IPS DF 6.9 (cell line): ENCODE measurements at places on chromosomes 3 and 15.

DNA sequence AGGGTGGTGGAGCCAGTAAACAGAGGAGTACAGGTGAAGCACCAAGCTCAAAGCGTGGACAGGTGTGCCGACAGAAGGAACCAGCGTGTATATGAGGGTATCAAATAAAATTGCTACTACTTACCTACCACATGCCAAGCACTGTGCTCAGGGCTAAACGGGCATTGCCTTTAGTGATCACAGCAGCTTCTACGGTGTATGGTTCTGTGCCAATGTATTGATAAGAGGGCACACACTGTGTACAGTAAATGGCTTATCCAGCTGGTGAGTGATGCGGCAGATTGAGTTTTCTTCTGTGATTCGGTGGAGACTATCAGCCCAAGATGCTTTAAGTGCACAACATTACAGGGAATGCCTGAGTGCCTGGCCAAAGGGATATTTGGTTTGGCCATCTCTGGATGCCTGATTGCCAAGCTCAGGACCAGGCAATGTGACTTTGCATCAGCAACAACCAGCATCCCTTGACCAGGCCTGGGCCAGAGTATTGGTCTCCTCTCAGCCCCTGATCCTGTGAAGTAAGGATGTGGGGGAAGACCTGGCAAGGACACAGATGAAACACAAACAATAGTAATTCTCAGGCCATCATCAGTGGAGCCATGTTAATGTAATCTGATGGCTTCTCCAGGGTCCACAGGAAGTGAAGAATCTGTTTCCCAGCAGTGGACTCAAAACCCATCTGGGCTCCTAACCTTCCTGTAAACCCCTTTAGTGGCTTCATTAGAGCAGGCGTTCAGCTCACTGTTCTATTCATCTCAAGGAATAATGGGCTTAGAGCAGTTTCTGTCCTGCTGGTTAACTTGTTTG, 14.1 kb downstream of the STARD5 start:
- DNase-seq, result no peak

DNA sequence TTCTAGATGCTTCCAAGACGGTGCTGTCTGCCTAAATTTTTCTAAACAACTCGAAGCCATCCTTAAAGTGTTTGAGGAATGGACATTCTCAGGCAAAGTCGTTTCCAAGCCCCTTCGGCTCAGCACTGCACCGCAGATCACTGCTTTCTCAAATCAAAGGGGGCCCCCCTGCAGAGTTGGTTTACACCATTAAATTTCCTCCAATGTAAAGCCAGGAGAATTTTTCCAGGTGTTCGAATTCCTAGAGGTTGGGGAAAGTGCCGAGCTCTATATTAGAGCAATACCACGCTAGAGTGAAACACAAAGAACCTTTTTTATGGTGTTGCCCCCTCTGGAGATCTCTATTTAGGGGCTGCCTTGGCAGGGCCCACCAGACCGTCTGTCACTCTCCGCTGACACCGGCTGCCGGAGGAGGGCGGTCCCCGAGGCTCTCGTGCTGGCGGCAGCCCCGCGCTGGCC, 277.9 kb upstream of the NR2F2 start:
- DNase-seq, result no peak

- DNase-seq, result no peak
Measured at GRCh38 chr15:73927476-73928240, 1.4 kb downstream of the LOXL1 start.

- DNase-seq, result no peak
Measured at GRCh38 chr3:155702745-155703591, 41.9 kb downstream of the PLCH1 start.

DNA sequence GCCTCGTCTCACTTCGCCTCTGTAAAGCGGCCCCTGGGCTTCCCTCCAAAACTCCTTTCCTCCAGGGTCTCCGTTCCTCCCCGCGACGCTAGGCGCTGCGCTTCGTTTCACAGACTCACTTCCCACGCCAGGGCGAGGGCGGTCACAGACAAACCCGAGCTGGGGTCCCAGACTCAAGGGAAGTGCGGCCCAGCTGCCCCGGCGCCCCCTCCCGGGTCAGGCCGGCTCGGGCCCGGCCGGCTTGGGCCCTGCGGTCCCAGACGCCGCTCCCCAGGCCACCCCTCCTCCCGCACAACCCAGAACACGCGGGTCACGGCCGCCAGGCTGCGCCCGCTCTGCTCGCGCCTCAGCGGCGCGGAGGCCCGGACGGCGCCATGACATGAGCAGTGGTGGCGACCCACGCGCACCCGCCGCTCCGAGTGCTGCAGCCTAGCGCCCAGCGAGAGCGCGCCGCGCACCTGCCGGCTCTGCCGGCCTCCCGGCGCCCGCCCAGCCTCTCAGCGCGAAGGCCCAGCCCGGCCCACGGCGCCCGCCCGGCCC, 547 bp downstream of the NUP210 start:
- DNase-seq, result no peak
